Right hindlimb (tissue), 1 donor: ENCODE measurements at places on chromosomes 12 and 14.

DNA sequence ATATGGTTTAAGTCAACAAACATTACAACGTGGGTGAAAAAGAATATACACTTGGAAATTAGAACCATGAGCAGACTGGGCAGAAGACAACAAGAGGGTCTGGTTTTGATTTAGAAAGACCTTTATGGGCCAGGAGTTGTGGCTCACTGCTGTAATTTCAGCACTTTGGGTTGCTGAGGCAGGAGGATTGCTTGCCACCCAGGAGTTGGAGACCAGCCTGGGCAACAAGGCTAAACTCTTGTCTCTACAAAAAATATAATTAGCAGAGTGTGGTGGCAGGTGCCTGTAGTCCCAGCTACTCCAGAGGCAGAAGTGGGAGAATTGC, 2.7 kb upstream of the NFKBIA start:
- DNase-seq: no peak

GRCh38 chr14:67951529-67952135, 132.1 kb downstream of the RAD51B start:
- no peak for DNase-seq

- peak; percentile 16 for DNase-seq
Observed at GRCh38 chr14:69315301-69315700, 55.3 kb downstream of the GALNT16 start.

DNA sequence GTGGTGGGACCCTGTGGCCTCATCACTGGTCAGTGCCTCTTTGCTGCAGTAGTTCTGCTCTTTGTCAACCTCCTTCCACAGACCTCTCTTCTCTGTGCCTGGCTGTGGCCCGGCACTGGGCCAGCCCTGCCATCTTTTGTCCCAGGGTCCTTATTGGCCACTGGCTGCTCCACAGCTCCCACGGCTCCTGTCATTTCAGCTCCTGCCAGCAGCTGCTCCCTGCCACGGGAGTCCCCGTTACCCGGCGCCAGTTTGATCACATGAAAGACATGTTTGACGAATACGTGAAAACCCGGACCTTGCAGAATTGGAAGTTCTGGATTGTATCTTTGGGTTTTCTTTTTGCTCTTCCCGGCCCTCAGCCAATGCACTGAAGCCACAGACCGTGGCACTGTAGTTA, 35.4 kb downstream of the IL31 start:
- no peak for DNase-seq

- DNase-seq: no peak
Observed at GRCh38 chr14:65560340-65561027, 148.0 kb downstream of the FUT8 start.

DNA sequence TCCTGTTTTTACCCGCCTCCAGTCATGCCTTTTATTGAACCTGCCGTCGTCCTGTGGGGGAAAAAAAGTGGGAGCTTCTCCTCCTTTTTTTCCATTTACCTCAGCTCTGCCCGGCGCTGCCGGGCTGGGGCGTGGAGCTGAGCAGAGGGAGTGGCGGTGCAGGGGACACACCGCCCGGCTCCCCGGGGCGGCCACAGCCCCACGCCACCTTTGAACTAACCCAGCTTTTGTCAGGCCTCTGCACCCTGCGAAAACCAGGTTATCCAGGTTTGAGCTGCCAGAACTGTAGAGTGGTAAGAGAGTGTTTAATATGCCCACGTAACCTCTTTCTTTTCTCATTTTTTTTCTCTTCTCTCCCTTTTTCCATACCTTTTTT, 161.0 kb upstream of the FKBP4 start:
- no peak for DNase-seq

DNA sequence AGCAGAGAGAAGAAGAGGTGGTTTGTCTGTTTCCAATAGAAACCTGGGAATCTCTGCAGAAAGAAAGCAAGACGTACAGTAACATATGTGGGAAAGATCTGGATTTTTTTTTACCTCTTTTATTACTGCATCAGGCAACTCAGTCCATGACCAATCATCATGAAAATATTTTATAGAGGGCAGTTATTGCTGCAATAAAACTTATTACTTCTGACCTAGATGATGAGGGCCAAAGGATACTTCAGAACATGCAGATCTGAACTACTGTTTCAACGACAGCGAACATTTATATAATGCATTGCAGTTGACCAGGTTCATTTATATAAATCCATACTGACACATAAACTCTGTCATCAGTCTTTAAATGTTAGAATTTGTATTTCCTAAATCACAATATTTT, 67.7 kb downstream of the STAB2 start:
- no peak for DNase-seq

DNA sequence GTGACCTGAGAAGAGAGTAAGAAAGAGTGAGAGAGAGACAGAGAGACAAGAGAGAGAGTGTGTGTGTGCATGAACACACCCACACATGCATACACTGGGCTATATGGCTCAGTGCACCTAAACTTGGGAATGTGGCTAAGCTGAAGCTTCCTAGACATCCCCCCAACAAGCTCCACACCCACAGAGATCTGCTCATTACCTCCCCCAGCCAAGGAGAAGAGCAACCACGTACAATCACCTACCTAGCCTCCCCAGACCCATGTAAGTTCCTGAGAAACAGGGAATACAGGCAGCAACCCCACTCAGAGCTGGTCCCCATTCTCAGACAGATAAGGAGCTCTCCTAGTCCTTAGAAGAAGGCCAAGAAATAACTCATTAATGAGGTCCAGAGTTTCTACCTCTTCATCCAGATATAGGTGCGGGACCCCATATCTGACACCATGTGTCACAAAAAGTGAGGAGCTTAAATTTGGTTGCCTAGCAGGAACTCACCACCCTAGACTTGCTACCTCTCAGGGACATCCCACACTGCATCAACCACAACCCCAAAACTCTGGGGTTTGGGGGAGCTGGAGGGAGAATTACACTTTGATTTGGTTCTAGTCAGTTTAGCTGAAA, 9.9 kb downstream of the AJUBA start:
- no peak for DNase-seq

- DNase-seq: peak; percentile 67
Observed at GRCh38 chr12:114864837-114865551, 181.0 kb upstream of the TBX3 start.

GRCh38 chr12:91675401-91675800, 470.2 kb downstream of the BTG1 start:
- no peak for DNase-seq

GRCh38 chr14:56027421-56027820, 90.8 kb upstream of the PELI2 start:
- DNase-seq: no peak

- no peak for DNase-seq
Observed at GRCh38 chr12:32072102-32072501, 34.5 kb upstream of the BICD1 start.

DNA sequence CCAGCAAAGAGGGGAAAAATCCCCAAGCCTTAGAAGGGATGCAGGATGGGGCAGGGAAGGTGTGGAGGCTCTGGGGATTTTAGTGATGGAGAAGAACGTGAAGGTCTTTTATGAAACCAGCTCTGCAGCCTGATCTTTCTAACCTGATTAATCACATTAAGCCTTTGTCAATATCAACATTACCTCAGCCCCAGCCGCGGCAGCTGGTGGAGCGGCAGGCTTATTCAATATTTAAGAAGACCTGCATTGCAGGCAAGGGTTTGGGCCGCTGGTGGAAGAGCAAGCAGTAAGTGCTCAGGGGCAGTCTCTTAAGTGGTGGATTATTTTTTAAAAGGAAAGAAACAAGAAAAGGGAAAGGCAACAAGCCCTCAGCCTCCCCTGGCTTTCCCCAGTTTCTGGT, 16.6 kb downstream of the RPH3A start:
- DNase-seq: no peak

DNA sequence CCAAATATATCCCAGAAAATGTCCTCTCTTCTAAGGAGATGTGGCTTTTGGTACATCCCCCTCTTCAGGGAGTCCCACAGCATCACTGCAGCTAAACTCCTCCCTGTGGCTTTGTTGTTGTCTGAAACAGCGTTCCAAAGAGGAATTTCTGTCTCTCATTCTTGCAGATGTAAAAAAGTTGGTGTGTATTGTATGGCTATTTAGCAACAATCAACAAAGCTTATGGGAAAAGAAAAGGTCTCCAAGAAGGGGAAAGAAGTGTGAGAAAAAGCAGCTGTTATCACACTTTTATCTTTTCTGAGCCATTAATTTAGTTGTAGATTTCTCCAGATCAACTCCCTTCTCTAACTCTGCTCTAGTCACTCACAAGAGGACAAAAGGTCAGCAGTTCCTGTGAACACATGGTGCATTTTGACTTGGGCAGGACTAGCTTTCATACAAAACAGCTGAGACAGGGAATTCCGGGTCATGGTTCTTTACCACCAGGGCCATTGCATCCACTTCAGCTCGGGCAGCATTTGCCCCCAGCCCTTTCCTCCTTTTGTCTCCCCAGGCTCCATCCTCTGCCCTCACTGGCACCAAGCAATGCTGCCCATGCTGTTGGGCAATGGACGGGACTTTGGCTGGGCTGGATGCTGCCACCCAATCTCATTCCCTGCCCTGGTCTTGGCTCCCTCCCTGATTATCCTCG, 184.7 kb downstream of the TMX1 start:
- DNase-seq: peak; percentile 79

DNA sequence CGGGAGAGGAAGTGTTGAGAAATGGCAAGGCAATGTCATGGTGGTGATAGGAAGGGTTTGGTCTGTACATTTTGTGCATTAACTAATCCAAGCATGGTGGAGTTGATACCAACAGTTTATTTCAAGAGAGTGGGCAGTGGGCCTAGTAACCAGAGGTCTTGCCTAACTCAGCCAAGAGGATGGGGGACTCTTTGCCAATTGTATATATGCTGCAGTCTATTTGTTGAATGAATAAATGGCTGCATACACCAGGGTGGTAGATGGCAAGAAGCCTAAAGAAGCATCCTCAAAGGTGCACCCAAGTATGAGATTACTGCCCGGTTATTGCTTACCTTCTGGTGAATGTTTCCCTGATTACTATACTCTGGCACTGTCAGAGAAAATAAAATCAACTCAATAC, 295.9 kb downstream of the ITPR2 start:
- no peak for DNase-seq

GRCh38 chr12:38847247-38847646, 58.1 kb downstream of the CPNE8 start:
- no peak for DNase-seq

- no peak for DNase-seq
Observed at GRCh38 chr12:114404083-114404925, 1.6 kb downstream of the TBX5 start.

GRCh38 chr12:70637303-70638085, at the start of gene PTPRB:
Gene PTPRB (minus strand): TSS chr12:70637429. CDS start chr12:70637395, 34 bp downstream.
- peak; percentile 24 for DNase-seq

- no peak for DNase-seq
Observed at GRCh38 chr14:26339381-26339780, 258.5 kb downstream of the NOVA1 start.

DNA sequence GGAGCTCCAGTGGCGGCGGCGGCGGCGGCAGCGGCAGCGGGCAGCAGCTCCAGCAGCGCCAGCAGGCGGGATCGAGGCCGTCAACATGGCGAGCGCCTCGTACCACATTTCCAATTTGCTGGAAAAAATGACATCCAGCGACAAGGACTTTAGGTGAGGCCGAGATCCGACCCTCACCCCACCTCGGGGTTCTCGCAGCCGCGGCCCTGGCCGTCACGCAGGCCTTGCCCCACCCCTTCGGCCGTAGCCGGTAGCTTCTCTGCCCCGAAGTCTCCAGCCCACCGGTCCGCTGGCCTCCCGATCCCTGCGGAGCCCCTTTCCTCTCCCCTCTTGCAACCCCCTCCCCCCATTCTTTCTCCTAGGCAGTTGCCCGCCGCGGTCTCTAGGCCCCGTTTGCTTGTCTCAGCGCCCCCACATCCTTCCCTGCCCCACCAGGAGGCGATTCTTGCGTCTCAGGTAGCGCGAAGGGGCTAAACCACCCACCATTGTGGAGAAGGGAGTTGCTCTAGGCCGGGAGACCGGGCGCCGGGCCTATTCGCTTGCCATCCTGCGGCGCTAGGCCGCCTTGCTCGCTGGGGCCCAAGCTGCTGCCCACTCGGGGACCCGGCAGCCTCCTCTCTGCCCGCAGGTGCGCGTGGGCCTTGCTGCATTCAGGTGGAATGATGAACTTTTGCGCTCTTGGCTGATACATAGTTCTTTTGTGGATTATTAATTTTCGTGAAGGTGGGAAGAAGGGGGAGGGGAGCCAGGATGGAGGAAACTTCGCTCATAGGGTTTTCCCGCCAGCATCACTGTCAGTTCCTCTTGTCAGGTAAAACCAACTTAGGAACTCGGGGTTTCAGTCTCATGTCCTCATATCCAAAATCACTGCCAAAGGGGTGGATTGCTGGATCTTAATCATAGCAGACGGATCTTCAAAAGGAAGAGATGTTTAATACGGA, 745 bp downstream of the CAND1 start:
- DNase-seq: no peak

- no peak for DNase-seq
Observed at GRCh38 chr12:113845900-113846674, 120.0 kb downstream of the RBM19 start.

GRCh38 chr12:50508414-50508813, 3.6 kb downstream of the DIP2B start:
- no peak for DNase-seq

- DNase-seq: peak; percentile 69
Observed at GRCh38 chr14:72904840-72905561, 11.1 kb upstream of the DPF3 start.

GRCh38 chr12:67659292-67659691, 10.7 kb downstream of the DYRK2 start:
- no peak for DNase-seq

DNA sequence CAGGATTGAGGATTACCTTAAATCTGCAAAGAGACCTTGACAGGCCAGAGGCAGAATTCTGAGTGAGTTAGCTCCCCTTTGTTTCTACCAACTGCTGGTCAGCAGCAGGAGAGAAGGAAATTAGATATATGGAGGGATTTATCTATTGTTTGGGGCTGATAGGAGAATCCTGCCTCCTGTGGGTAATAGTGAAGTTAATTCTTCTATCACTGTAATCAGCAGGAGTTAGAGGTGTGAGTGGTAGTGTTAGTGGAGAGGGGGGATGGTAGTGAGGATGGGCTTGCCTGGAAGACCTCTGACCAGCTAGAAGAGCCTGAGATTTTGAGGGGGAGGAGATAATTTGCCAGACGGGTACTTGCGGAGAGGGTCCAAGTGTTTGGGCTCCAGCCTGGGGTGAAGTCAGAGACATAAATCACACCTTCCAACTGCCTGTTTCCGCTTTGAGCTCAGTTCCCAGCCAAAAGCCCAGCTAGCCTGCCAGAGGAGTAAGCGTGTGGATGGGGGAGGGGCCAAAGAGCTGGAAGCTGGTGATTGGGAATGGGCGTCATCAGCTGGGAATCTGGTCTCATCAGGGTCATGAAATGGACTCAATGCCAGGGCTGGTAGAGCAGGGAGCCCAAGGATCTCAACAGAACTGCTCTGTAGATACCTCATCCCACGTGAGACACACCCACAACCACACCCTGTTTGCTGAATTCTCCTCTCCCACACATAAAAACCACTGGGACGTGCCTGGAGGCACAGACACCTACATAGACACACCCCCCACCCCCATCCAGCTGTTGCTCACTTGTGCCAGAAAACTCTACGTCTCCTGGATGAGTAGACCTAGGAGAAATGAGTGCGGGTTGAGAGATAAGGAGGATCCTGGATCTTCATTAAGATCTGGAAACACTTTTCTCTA, 13.1 kb upstream of the ITGA5 start:
- peak; percentile 71 for DNase-seq

GRCh38 chr14:55964091-55964490, 154.1 kb upstream of the PELI2 start:
- no peak for DNase-seq

- DNase-seq: no peak
Observed at GRCh38 chr14:59015482-59015881, 173.0 kb upstream of the DAAM1 start.
